ENCODE measurements at places on chromosomes 12 and 14.
A peak's percentile ranks its signal among the peaks of the same experiment; 100 is the strongest.

- no peak for DNase-seq
These were observed 7.7 kb downstream of the KCNA5 start for GRCh38 chr12:5051334-5051733.

GRCh38 chr12:87930627-87931026 lies 98.6 kb downstream of the C12orf50 start:
- DNase-seq: no peak

DNA sequence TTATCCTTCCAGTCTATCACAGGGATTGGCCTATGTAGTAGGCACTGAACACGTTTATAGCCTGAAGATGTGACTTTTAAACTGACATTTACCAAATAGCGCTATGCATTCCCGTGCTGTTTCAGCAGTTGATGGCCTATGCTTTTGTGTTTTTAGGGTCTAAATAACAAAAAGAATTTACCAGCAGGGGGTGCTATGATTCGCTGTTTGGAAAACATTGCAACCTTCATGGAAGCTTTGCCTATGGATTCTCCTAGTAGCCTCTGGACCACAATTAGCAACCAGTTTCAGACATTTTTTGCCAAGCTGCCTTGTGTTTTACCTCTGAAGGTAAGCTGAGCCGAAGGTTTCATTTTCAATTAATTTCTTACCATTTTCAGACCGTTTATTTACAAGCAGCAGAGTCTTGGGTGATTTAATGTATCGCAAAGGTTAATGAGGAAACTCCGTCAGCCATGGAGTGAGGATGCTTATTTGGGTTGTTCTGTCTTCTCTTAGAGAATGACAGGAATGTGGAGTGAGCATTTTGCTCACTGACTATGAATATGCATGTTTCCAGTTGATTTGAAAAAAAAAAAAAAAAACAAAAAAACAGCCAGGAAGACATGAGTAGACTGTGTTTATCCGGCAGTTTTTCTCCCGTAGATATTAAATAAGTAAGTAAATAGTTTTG lies 133.1 kb downstream of the PRIMA1 start:
- DNase-seq: peak; percentile 2

GRCh38 chr14:54942913-54943312 lies 40.3 kb upstream of the GCH1 start:
- DNase-seq: no peak

- DNase-seq: no peak
These were observed 347.3 kb downstream of the AACS start for GRCh38 chr12:125412506-125412905.
